T-helper 9 cell (primary cell): ENCODE measurements at places on chromosomes 3 and 15.

DNA sequence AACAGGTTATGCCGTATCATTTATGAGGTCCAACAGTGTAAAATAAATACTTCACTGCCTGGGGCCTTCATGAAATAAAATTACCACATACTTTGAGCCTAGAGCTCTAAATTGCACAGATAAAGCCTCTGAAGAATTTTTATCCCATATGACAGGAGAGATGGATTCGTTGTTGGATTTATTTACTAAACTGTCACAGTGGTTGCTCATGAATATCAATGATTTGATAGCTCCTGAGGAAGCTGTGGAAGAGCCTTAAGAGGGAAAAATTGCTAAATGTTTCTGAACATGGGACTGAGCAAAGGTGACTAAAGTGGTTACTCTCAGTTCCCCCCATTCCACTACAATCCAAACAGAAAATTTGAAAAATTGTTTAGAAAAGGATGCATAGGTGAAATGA lies 558.9 kb upstream of the IL12A start:
- no peak for DNase-seq

DNA sequence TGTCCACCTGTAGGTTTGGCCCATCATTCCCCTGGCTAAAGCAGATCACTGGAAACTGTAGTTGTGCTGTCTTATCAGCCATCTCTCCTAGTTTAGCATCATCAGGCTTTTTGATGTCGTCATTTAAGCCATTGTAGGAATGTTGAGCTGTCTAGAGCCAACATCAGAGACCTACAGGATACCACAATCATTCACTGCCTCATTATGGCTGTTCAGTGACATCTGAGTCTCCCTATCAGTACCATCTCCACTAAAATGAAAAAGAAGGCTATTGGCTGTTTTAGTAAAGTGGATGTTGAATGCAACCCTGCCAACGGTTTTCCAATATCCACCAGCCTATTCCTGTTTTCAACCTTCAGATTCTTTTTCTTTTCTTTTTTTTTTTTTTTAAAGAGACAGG lies 29.2 kb downstream of the RLBP1 start:
- DNase-seq, result no peak

DNA sequence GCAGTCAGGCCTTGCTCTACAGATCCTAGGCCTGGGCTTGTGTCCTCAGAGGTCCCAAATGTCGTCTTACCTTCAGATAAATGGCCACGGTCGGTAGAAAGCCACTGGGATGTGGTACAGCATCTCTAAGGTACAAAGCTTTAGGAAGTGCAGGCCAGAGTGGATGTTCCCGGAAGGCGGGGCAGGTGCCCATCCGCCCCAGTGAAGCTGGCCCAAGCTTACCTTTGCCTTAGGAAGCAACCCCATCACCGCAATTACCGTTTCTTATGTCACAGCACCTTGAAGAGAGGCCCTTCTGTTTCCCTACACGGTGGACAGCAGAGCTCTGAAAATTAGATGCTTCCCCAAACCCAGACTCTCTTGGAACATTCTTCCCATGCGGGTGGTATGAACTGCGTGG lies 240.1 kb upstream of the LYSMD4 start:
- no peak for DNase-seq

DNA sequence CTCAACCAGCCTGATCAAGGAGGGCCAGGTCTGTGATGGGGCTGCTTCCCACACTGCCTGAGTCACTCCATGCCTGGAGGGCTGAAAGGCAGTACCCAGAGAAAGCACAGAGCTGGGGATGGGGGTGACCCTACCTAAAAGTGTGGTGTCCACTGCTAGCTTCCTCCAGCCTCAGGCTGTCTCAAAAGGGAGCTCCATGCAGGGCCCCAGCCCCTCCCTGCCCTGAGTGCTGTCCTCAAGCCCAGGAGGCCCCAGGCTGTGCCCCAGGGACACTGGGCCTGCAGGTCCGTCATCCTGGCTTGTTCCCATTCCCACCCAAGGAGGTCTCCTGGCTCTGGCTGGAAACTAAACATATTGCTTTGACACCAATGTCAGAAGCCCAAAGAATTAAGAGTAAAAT lies 56.8 kb downstream of the ZNF445 start:
- DNase-seq, result no peak

GRCh38 chr3:120137548-120137947 lies 43.3 kb upstream of the GSK3B start:
- no peak for DNase-seq

DNA sequence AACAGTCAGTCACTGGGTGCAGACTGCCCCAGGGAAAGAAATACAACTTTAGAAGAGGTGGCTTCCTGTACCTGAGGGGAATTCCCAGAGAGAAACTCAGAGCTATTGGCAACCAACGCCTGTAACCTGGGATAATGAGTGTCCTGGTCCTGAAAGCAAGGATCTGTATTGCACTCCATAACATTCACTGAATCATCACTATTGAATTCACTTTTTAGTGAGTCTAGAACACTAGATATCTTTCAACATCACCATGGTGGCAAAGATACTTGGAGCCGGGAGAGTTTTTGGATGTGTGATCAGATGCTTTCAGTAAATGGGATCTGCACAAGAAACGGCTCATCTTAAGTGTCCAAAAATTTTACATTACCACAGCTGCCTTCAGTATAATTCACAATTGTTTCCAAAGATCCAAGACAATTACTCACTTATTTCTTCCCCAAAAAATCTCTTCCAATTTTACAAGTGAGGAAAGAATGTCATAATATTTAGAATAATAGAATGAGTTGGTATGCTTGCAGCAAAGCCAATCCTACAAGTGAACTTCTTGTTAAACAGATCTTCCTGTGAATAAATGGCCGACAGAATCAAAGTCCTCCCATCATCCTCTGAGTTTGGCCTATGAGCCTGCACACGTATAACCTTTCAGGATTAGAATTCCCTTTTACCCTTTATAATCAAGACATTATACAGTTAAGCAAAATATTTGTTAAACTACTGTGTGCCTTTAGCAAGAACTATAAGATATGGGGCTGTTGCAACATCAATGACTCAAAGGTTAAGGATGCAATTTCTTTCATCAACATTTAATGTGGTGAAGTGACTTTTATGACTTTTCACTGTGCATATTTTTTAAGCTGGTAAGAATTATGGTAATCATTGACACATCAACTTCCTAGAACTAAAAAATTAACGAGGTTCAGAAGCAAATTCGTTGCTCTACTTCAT lies 243.3 kb upstream of the COL8A1 start:
- DNase-seq, result no peak

- no peak for DNase-seq
These were observed 12.8 kb downstream of the BCL2L10 start for GRCh38 chr15:52099651-52100272.

- no peak for DNase-seq
These were observed 856.9 kb downstream of the EPHA3 start for GRCh38 chr3:89964347-89964746.

DNA sequence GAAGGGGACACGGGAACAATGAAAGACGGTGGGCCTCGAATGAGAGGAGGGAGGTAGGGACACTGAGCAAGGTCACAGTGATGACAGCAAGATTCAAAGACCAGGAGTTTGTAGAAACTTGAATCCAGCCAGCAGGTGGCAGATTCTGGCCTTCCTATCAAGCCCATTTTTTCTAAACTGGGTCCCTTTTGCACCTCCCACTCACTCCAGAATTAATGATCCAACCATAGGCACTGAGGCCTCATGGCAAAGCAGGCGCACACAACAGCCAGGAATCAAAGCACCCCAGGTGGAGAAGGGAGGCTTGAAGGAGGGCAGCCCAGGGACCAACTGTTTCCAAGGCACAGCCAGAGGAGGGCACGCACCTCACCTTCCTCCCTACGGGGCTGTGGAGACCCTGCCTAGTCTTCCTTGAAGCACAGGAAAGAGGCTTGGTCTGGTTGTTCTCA lies 90.2 kb downstream of the ANP32A start:
- peak; percentile 3 for DNase-seq

- no peak for DNase-seq
These were observed 1428.2 kb upstream of the GBE1 start for GRCh38 chr3:83189634-83190033.

DNA sequence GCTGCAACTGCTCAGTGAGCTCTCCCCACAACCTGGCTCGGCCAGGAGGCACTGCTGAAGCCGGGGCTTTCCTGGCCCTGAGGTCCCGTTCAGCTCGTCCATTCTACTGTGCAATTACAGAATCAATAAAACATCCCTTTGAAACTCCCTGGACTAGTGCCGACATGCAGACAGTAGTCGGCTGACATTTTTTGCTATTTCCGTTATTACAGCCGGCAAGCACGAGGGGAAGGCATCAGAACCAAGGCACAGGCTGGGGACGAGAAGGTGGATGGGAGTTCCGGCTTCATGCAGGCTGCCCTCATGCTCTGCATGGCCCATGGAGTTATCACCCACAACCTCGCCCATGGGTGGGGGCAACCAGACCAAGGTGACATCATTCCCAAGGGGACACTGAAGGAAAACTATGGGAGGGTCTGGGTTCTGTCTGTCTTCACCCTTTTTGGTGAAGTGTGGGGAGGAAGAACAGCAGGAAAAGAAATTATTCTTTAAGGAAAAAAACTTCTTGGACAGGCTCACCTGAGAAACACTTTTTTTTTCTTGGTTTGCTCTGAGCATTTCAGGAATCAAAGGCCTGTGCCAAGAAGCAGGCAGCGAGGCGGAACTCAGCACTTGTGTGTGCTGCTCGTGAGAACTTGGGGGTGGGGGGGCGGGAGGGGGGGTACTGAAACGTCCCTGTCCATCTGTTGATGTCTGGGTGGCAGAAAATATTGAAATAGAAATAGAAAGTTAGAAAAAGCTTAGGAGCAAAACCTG lies 154.5 kb downstream of the FOXP1 start:
- no peak for DNase-seq

DNA sequence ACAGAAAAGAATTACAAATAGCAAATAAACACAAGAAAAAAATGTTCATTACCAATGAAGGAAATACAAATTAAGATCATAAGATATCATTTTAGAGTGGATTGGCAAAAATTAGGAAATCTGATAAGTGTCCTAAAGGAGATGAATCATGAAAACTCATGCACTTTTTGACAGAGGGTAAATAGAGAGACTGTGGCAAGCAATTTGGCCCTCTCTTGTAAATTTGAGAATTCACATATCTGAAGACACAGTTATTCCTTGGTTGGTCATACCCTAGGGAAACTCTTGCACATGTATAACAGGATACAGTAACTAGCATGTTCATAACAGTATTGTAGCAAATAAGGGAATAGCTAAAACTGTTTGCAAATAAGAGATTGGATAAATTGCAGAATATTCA lies 246.0 kb upstream of the GADL1 start:
- no peak for DNase-seq

GRCh38 chr3:128501431-128501830 lies 8.4 kb upstream of the GATA2 start:
- no peak for DNase-seq

DNA sequence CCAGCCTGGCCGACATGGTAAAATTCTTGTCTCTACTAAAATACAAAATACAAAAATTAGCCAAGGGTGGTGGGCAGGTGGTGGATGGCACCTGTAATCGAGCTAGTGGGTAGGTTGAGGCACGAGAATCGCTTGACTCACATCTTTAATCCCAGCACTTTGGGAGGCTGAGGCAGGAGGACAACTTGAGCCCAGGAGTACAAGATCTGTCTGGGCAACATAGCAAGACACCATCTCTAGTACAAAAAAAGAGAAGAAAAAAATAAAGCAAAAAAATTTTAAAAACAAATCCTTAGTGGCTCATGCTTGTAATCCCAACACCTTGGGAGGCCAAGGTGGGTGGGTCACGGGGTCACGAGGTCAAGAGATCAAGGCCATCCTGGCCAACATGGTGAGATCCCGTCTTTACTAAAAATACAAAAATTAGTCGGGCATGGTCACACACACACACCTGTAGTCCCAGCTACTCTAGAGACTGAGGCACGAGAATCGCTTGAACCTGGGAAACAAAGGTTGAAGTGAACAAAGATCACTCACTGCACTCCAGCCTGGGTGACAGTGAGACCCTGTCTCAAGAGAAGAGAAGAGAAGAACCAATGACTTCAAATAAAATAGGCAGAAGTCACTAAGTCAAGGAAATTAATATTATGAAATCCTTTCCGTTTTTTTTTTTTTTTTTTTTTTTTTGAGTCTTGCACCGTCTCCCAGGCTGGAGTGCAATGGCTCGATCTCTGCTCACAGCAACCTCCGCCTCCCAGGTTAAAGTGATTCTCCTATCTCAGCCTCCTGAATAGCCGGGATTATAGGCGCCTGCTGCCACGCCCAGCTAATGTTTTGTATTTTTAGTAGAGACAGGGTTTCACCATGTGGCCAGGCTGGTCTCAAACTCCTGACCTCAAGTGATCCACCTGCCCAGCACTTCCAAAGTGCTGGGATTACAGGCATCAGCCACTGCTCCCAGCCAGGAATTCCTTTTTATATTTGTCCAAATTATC lies 4.9 kb downstream of the RHOA start:
- DNase-seq, result no peak

DNA sequence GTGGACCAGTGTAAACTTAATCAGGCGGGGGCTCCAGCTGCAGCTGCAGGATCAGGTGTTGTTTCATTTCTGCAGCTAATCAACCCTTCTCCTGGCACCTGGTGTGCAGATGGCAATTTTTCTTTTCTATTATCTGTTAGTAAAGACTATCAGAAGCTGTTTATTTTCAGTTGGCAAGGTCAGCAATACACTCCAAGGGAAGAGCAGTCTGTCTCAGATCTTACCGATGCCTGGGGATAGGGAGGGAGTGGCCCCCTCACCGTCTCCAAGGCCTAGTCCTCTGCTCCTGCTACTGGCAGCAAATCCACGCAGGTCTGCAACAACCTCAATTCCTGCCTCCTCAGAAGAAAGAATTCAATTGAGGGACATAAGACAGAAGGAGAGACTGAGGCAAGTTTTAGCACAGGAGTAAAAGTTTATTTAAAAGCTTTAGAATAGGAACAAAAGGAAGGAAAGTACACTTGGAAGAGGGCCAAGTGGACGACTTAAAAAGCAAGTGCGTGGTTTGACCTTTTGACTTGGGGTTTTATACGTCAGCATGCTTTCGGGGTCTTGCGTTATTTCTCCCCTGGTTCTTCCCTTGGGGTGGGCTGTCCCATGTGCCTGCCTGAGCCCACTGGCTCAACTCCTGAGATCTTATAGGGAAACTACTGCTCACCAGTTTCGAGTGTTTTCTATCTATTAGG lies 9.2 kb downstream of the CCRL2 start:
- no peak for DNase-seq

GRCh38 chr3:100635273-100635701 lies 25.9 kb downstream of the ADGRG7 start:
- no peak for DNase-seq

DNA sequence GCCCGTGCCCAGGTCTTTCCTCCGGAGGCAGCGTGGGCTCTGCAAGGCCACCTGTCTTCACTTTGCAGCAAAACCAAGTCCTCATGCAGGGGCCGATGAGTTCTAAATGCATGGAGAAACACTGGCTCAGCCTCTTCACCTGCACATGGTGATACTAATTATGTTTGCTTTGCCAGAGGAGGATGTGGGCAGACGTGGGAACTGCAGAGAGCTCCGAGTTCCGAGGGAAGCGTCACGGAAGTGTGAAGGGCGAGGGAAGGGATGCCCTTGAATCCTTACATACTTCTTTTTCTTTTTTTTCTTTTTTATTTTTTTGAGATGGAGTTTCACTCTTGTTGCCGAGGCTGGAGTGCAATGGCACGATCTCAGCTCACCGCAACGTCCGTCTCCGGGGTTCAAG lies 74.8 kb downstream of the GABRG3 start:
- no peak for DNase-seq
